Neural progenitor cell (in vitro differentiated cells): ENCODE measurements at places on chromosomes 2 and 18. TPM values are rescaled to one million over a fixed set of nuclear protein-coding genes. Genes with fewer than 3 reads are reported as not detected.

The ELOA2 gene
- not detected in 2 replicates for total RNA-seq

The DPP10 gene
- 3.4 and 6.5 TPM in 2 replicates for total RNA-seq

DNA sequence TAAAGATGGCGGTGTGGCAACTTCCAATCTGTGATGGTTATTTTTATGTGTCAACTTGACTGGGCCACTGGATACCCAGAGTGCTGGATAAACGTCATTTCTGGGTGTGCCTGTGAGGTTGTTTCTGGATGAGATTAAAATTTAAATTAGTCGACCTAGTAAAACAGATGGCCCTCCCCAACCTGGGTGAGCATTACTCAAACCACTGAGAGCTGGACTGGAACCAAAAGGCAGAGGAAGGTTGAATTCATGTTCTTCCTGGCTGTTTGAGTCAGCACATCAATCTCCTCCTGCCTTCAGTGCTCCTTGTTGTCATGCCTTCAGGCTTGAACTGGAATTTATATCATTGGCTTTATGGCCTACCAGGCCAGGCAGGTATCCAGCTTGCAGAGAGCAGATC is 190.8 kb upstream of the RGPD4 start:
- no peak for DNase-seq

DNA sequence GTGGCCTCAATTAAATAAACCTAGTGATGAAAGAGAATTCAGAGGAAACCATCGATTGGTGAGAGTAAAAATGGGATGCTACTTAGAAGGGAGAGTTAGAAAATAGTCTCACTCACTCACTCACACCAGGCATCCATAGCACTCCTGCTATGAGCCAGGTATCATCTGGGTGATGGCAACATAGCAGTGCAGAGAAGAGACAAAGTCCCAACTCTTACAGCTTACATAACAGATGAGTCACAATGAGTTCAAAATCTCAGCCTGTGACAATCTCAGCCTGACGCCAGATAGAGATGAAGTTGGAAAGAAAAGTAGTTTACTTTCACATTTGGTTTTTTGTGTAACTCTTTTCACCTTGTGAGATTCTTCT is 55.4 kb upstream of the THOC1 start:
- no peak for DNase-seq

- no peak for DNase-seq
Observed at GRCh38 chr2:168183308-168183997, 63.9 kb downstream of the STK39 start.
